Stimulated activated CD8-positive, alpha-beta memory T cell treated with anti-CD3 and anti-CD28 coated beads, Interleukin-12 subunit alpha, Interleukin-12 subunit beta, amount 100 ng/mL, for 1 hour (primary cell): ENCODE measurements at places on chromosomes 12 and 14.

- DNase-seq: no peak
Measured at GRCh38 chr14:21317398-21317797, 37.5 kb downstream of the RPGRIP1 start.

GRCh38 chr12:5258498-5258897 lies 173.4 kb upstream of the NTF3 start:
- no peak for DNase-seq

- DNase-seq: no peak
Measured at GRCh38 chr12:112615196-112615595, 176.4 kb upstream of the RPH3A start.

- DNase-seq: no peak
Measured at GRCh38 chr12:30835216-30835615, 80.5 kb upstream of the CAPRIN2 start.

DNA sequence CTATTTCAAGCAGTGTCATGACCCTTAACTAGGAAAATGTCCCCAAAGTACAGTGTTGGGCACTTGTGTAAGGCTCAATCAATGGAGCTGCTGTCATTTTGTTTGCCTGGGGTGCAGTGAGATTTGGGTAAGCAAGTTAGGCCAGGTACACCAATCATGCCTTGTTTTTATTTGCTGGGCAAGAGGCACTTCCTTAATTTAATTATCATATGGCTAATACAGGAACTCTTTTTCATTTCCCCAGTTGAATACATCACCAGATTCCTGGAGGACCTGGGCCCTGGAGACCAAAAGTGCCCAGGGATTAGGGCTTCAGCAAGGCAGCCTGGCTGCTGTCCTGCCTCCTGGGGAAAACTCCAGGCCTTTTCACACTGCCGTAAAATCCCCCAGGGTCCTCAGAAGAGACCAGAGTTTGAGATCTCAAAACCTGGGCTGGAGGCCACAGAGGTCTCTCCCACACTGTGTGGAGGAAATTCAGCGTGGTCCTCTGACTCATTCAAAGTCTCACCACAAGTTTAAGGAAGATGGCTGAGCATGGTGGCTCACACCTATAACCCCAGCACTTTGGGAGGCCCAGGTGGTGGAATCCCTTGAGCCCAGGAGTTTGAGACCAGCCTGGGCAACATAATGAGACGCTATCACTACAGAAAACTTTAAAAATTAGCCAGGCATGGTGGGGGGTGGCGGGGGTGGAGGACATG lies 28.4 kb upstream of the FOXN3 start:
- no peak for DNase-seq

DNA sequence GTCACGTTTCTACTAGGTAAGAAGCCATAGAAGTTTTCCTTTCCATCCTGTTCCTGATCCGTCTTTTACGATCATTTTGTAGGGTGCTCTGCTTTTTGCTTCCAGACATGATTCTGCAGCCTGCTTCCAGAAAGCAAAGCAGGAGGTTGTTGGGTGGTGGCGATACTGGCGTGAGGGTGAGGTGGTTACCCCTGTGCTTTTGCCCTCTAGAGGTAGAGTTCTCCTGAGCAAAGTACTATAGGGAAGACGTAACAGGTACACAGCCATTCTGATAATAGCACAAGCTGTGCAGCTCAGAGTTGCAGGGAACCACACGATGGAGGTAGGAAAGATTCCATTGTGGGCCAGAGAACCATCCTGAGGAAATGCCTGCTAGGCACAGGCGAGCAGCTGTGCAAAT lies 186.0 kb downstream of the PAH start:
- no peak for DNase-seq

- no peak for DNase-seq
Measured at GRCh38 chr12:78933014-78933413, 68.4 kb downstream of the SYT1 start.

DNA sequence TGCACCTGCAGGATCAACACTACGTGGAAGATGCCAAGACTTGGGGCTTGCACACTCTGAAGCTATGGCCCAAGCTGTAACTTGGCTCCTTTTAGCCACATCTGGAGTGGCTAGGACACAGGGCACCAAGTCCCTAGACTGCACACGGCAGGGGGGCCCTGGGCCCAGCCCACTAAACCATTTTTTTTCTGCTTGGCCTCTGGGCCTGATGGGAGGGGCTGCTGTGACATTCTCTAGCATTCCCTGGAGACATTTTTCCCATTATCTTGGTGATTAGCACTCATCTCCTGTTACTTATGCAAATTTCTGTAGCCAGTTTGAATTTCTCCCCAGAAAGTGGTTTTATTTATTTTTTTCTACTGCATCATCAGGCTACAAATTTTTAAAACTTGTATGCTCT lies 1080.7 kb downstream of the LRFN5 start:
- DNase-seq: no peak

DNA sequence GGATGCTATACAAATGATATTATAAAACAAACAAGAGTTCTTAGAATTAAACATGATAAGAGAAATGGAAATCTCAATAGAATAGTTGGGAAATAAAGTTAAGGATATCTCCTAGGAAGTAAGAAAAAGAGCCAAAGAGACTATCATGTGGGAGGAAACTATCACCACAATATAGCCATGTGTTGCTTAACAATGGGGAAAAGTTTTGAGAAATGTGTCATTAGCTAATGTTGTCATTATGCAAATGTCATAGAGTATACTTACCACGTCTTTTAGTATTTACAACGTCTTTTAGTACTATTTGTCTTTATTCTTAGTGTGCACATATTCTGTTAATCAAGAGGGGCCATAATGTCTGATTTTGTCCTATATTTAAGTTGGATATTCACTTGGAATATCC lies 58.7 kb downstream of the ZNF641 start:
- no peak for DNase-seq

- no peak for DNase-seq
Measured at GRCh38 chr12:25985316-25986175, 27.1 kb downstream of the RASSF8 start.

DNA sequence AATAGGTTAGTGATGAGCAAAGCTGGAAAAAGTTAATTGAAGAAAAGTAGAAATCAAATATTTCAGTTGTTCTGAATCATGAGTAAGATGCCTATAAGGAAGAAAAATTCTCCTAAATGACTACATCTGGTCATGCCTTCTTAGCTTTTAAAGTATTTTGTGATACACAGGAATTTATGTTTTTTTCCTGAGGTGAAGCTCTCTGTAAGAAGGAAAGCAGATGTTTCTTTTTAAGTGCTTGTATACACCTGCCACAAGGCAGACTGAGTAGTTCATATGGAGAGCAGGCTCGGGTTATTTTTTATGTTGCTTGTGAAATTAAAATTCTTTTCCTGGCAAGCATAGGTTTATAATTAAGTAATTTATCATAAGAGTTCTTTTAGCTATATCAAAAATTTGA lies 275.2 kb downstream of the RAD51B start:
- DNase-seq: no peak

DNA sequence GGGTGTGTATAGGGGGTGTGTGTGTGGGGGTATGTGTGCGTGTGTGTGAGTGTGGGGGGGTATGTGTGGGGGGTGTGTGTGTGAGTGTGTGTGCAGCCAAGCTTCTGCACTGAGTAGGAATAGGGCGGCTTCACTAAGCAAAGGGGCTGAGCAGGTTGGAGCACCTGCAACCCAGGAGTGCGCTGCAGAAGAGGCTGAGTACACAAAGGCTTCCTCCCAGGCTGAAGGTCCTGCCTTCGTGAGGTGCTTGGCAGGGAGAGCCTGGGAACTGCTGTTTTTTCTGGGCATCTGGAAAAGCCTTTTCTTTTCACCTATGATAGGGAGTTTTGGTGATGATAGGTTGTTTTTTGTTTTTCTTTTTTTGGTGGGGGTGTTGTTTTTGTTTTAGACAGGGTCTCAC lies 6.0 kb upstream of the NUDT14 start:
- no peak for DNase-seq

GRCh38 chr14:50837271-50837670 lies 6.3 kb upstream of the NIN start:
- no peak for DNase-seq

- DNase-seq: no peak
Measured at GRCh38 chr12:47790676-47791350, 17.8 kb downstream of the SLC48A1 start.

- DNase-seq: no peak
Measured at GRCh38 chr12:45184147-45184963, 31.5 kb upstream of the ANO6 start.

- DNase-seq: no peak
Measured at GRCh38 chr12:89451841-89452251, 72.8 kb downstream of the GALNT4 start.

- DNase-seq: no peak
Measured at GRCh38 chr14:95222151-95222631, 64.9 kb upstream of the DICER1 start.

- DNase-seq: no peak
Measured at GRCh38 chr12:51620448-51620847, 29.4 kb downstream of the SCN8A start.

GRCh38 chr14:93533437-93533836 lies 102.7 kb downstream of the UNC79 start:
- no peak for DNase-seq

GRCh38 chr12:4203772-4204376 lies 69.7 kb upstream of the CCND2 start:
- DNase-seq: no peak

GRCh38 chr14:69244946-69245345 lies 15.0 kb upstream of the GALNT16 start:
- DNase-seq: no peak

- no peak for DNase-seq
Measured at GRCh38 chr12:114683709-114684097, 272 bp downstream of the TBX3 start.

DNA sequence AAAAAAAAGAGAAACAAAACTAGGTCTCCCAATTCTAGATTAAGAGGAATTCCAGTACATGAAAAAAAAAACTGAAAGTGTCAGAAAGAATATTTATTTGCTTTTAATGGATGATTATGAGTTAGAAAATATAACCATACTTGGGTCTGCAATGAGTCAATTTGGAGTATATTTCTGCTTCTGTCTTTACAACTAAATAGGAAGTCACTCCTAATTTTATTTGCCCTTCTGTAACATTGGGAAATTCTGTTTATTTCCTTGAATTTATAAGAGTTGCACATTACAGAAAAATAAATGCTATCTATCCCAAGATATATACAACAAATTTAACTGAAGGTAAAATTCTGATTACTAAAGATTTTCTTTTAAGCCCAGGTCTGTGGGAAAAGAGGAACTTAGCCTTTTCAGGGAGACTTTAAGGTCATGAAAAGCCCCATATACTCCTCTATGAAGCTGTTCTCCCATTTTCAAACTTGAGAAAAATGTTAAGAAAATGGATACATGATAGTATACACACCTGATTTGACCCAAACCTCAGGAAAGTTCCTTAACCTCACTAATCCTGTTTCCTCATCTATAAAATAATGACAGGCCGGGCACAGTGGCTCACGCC lies 7.2 kb downstream of the SINHCAF start:
- no peak for DNase-seq

DNA sequence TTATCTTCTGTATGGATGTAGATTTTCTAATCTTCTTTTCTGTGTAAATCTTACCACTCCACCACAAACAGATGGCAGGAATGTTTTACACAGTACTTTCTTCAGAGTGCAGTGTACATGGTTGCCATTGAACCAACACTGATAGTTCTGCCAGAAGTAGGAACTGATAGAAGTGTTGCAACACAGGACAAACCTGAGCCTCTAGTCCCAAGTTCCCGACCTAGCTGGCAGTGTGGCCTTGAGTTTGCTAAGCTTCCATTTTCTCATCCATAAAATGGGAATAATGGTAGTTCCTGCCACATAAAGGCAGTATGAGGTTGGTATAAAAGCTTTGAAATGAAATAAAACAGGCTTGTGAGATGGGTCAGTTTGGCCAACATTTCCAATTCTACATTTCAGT lies 50.8 kb upstream of the SAV1 start:
- no peak for DNase-seq

GRCh38 chr14:87888136-87888999 lies 104.6 kb downstream of the GALC start:
- no peak for DNase-seq

- DNase-seq: no peak
Measured at GRCh38 chr14:93788543-93789227, 400 bp upstream of the PRIMA1 start.

GRCh38 chr12:12577786-12578185 lies 15.1 kb upstream of the DUSP16 start:
- DNase-seq: no peak

DNA sequence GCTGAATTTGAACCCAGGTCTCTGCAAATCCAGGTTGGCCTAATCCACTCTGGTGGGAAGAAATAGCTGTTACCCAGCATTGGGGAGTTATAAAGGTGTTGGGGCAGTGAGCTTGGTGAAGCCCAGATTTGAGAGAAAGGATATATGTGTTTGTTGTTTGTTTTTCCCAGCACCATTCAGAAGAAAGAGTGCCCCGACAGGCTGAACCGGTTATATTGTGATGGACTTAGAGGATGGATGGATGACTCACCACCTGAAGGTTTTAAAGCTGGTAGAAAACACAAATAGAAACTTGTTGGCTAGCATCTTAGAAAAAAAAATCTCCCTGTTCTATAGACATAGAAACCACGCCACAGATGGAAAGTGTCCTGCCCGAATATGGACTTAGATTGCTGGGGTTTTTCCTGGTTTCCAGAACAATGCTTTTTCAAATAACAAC lies 404.6 kb downstream of the MED13L start:
- DNase-seq: no peak

GRCh38 chr12:51865757-51866270 lies 17.3 kb upstream of the FIGNL2 start:
- DNase-seq: no peak

- DNase-seq: no peak
Measured at GRCh38 chr12:96334502-96334901, 65.7 kb downstream of the CDK17 start.

DNA sequence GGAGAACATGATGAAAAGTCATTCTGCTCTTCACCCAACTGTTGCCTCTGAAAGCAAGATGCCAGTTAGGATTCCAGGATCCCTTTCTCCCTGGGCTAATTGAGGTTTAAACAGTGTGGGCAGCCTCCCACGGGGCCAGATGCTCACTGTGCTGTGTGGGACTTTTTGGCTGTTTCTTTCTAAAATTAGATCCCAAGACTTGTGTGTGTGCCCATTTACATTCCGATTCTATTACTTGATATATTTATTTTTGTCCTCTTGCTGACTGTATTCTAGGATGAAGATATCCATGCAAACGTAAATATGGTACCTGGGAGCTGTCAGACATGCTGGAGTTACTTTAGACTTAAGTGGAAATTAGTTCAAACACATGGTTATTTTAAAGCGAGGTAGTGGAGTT lies 6.2 kb downstream of the IFT43 start:
- DNase-seq: no peak
